ENCODE measurements at places on chromosomes 3 and 15.

DNA sequence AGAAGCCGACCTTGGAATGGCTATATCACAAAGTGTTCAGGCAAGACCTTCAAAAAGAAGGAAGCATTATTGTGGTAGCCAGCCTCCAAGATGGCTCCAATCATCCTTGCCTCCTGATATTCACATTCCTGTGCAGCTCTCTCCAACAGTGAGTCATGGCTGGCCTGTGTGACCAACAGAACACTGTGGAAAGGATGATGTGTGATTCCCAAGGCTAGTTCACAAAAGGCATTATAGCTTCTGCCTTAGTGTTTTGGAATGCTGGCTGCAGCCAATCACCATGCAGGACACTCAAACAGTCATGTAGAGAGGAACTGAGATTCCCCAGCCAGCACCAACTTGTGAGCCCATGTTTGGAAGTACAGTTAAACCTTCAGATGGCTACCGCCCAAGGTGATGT, 102.6 kb downstream of the EFL1 start:
- DNase-seq, result no peak

DNA sequence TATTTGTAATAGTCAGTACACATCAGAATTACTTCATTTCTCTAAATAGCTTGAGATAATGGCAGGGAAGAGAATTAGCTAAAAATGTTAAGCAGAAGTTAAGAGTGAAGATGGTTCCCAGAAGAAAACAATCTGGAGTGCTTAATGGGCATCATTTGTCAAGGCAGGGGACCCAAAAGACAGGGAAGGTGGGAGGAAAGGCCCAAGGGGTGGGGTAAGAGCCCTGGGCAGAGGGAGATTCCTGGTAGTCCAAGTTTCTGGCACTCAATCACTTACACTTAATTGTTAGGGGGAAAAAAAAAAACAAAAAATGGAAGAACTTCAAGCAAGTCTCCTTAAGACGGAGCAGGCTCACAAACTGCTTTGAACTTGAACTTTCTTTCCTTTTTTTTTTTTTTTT, 28.9 kb downstream of the TNFAIP8L3 start:
- DNase-seq, result no peak

DNA sequence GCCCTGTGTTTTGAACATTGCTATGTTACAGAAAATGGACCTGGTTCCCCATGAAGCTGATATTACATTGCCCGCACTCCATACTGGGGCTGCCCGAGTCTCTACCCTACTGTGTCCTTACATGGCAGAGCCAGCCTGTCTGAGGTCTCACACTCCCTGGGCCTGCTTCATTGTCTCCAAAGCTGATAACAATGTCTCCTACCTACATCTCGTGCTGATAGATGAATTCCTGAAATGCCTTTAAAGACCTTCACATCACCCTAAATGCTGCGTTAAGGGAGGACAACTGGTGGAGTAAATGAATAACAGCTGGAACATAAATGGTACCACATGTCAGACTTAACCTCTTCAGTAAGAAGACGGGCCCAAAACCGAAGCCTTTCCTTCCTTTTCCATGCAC, 62.9 kb upstream of the PTX3 start:
- DNase-seq, result no peak

- DNase-seq, result no peak
These were observed 118.2 kb upstream of the PROK2 start for GRCh38 chr3:71903112-71903495.

DNA sequence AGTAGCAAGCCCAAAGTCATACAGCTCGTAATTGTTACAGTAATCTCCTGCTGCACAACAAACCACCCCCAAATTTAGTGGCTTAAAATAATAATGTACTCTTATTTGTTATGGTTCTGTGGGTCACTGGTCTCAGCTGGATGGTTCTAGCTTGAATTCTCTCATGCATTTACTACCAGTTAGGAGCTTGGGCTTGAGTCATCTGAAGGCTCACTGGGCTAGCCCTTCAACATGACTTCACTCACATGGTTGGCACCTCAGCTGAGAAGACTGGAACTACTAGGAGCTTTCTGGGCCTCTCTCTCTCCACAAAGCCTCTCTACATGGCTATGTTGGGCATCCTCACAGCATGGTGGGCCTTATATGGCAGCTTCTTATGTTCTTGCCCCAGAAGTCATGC, 12.5 kb downstream of the PCOLCE2 start:
- DNase-seq, result no peak

- no peak for DNase-seq
These were observed 23.1 kb downstream of the SRGAP3 start for GRCh38 chr3:9226326-9226725.

- peak; percentile 70 for DNase-seq
These were observed at the start of gene FAM43A for GRCh38 chr3:194685718-194686413. TSS of gene FAM43A (plus strand) at chr3:194685883. CDS start at chr3:194686827, 944 bp downstream.

GRCh38 chr3:143885780-143886427, 37.6 kb upstream of the SLC9A9 start:
- no peak for DNase-seq

GRCh38 chr3:105842449-105842848, 26.4 kb downstream of the CBLB start:
- DNase-seq, result no peak

DNA sequence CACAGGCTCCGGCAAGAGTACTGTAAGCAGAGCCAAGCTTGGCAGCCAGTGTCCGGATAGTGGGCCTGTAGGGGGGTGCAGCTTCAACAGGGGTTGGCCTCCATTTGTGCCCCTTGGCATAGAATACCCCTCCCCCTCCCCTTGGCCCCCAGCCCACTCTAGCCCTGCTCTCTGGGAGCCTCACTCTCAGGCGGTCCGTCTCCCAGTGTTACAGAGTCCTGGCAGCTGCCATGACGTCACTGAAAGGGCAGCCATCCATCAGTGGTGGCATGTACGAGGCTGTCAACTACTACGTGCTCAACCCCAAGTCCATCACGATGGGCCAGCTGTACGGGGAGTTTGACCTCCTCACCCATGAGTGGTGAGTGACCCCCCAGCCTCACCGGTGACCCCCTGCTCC, 50.4 kb downstream of the DNAH1 start:
- no peak for DNase-seq

DNA sequence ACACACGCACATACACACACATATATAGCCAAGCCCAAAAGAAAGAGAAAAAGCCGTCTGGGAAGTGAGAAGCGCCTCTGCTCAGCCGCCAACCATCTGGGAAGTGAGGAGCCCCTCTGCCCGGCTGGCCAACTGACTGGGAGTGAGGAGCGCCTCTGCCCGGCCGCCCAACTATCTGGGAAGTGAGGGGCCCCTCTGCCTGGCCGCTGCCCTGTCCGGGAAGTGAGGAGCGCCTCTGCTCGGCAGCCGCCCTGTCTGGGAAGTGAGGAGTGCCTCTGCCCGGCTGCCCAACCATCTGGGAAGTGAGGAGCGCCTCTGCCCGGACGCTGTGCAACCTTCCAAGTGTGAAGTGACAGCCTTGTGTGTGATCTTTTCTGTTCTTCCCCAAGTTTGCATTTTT, 49.2 kb downstream of the FHIT start:
- no peak for DNase-seq
